ENCODE measurements at places on chromosomes 6 and 20.
A peak's percentile ranks its signal among the peaks of the same experiment; 100 is the strongest.

DNA sequence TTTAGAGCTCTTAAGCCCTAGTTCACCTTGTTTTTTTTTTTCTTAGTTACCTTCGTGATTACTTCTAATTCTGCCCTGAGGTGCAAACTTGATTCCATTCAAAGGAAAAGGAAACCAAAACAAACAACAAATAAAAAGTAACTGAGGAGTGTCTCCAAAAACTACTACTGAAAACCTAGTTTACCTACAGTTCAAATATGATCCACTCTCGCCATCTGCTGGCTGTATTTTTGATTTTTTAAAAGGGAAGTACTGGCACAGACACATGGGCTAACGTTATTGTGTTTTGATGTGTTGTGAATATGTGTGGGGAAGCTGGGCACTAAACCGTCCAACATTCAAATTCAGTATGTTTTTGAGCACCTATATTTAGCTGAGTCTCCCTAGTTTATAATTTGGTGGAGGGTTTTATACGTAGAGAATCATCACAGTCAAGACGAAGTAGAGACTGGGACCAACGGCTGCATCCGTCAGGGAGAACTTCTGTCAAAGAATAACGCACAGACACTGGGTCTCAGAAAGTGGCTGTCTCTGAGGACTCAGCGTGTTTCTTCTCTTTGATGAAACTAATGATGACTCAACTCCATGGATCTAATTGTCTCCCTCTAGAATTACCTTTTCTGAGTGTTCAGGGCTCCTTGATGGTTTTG, 373.5 kb upstream of the BTBD3 start:
- peak; percentile 78 for DNase-seq

DNA sequence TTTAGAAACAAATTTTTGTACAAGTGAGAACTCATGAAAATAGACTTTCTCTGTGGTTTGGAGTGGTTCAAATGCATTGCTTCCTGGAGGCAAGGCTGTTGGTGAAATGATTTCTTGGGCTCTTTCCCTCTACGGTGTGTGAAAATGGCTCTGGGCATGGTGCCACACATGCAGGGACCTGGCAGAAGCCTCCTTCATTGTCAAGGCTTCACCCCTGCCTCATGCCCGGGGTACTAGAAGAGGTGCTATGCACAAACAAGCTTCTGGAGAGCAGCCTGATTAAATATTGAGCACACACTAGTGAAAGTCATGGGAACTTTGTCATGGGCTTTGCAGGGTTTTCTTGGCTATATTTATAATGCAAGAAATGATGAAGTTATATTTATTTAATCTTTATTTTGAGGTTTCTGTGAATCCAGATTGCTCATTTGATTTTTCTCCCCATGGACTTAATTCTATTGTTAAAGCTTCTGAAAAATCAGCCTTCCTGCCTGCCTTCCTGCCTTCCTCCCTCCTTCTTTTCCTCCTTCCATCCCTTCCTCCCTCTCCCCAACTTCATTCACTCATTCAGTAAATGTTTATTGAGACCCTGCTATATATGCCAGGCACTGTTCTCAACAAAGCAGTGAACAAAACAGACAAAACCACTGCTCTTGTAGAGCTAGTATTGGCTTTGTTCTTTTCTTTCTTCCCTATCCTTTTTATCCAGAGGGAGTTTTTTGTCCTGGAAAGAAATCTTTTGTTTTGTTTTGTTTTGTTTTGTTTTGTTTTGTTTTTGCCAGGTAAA, 21.0 kb downstream of the C6orf89 start:
- DNase-seq: peak; percentile 76

- no peak for DNase-seq
Measured at GRCh38 chr6:79440598-79440997, 96.6 kb downstream of the LCA5 start.

GRCh38 chr20:23517719-23518118, 26.8 kb downstream of the CST8 start:
- DNase-seq: no peak

- peak; percentile 72 for DNase-seq
Measured at GRCh38 chr6:14046476-14047068, 71.0 kb upstream of the CD83 start.

DNA sequence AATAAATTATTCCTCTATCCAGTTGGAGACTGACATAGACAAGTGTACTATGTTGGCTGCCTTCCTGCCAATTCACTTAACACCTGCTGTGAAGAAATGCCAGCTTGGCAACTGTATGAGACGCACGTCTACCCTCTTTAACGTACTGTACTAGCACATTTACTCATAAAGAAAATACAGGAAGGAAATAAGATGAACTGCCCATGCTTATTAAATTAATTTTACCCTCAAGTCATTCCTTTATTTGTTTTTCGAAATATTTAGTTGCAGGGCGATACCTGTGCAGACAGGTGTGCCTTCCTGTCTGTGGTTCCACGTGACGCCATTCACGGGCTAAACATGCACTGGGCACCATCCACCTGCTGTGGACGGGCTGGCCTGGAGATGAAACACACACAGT, 52.0 kb downstream of the PSMG4 start:
- no peak for DNase-seq

GRCh38 chr20:49985157-49985556, 2.4 kb downstream of the SNAI1 start:
- no peak for DNase-seq

DNA sequence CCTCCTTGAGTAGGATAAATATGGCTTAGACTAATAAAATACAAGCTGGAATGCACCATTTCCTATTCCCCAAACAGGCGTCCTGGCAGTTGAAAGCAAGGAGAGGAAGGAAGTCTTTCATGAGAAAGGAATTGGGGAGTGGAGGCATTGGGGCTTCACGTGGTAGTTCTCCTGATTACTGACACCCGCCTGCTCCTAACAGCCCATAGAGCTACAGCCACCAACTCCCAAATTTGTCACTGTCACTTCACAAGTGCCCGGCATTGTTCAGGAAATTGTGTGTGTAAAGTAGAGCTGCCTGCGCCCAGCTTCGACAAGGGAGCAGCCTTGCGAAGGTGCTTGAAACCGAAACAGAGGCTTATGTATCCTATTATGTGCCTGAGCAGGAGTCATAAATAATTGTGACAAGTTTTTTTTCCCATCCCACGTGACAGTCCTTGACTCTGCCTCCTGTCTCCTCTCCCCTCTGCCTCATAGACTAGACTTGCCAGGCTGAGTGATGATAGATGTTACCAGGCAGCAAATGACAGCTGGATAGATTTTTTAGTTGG, 301.7 kb upstream of the ZFP64 start:
- DNase-seq: no peak

DNA sequence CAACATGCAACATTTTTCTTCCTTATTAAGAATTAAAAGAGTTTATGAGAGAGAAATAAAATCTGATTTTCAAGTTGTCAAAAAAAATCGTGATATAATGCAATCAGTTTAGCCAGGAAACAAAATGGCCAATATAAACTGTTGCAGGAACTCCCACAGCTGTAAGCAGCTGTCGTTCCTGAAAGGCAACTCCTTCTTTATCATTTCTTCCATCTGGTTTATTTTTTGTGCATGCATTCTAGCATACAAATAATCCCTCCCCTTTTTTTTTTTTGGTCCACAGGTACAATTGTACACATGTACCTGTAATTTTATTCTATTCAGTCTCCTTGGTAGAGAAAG, 19.7 kb downstream of the TRAF3IP2 start:
- no peak for DNase-seq

Data from T47D (cell line).